ENCODE measurements at places on chromosomes 13 and 19.

GRCh38 chr19:948842-949496 is 23.1 kb downstream of the ARID3A start:
- DNase-seq: no peak

DNA sequence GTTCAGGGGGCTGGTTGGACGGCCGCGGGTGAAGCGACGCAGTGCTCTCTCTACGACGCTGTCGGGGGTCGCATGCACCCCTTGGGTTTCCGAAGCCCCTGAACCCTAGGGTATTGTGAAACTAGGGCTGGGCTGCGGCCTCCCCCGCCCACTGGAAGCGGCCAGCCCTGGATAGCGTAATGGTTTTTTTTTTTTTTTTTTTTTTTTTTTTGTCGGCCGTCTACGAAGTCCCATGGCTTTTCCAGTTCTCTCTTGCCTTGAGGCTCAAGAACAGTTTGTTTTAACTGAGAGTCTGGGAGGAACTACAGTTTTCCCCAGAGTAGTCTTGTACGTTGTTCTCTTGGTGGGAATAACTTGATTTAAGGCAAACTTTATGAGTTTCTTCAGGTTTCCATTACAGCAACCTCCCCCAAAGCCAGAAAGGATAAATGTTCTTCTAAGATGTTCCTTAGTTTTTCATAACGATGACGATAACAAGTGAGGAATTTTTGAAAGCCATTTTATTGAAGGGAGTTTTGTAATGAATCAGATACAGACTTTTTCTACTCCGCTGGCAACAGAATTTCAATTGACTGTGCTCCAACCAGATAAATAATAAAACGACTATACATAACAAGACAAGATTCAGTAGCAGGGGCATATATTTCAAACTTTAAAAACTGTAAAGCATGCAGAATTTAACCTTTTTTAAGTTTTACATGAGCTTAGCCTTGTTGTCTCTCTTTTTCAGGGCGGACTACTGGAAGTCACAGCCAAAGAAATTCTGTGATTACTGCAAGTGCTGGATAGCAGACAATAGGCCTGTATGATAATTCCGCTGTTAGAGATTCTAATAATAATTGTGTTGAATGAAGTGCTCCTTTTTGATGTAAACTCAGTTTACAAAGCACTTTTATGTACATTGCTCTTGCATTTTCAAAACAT is 867 bp downstream of the WBP4 start:
- DNase-seq: no peak

DNA sequence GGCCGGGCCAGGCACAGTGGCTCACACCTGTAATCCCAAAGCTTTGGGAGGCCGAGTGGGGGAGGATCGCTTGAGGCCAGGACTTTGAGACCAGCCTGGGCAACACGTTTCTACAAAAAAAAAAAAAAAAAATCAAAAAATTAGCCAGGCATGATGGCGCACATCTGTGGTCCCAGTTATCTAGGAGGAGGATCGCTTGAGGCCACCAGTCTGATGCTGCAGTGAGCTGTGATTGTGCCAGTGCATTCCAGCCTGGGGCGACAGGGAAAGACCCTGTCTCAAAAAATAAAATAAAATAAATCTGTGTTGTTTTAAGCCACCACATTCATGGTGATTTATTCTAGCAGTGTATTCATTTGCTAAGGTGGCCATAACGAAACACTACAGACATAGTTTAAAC is 4.1 kb upstream of the DACT3 start:
- DNase-seq: no peak

- no peak for DNase-seq
These were observed 4.0 kb upstream of the SIGLEC8 start for GRCh38 chr19:51462276-51462675.

Data from activated naive CD4-positive, alpha-beta T cell treated with anti-CD3 and anti-CD28 coated beads, Interleukin-2, amount 10 ng/mL, durations not matched to agents 7 days and 5 days (primary cell).